Ascending aorta (tissue), 2 donors: ENCODE measurements at places on chromosomes 12 and 14. TPM values are rescaled to one million over a fixed set of nuclear protein-coding genes. Genes with fewer than 3 reads are reported as not detected.
A peak's percentile ranks its signal among the peaks of the same experiment; 100 is the strongest.

Gene SALL2
- total RNA-seq = 18.0 TPM

Gene TAS2R31
- total RNA-seq = not detected

Gene TMBIM6
- total RNA-seq = 188 TPM

Gene CCER1
- not detected for total RNA-seq

Gene EMP1
- 588 TPM for total RNA-seq

Gene KRT3
- not detected for total RNA-seq

Gene ST8SIA1
- 9.7 TPM for total RNA-seq

Gene SLC17A8
- not detected for total RNA-seq

Gene KCNA5
- 39.1 TPM for total RNA-seq

GRCh38 chr12:91988086-91988923 is 157.3 kb downstream of the BTG1 start:
- peak overlapping the region; percentile 76 for H3K27ac ChIP-seq
- no peak for DNase-seq
- peaks cover 8% of the 10 kb centered on the region for H3K4me1 ChIP-seq
- H3K36me3 ChIP-seq = no peaks in the 10 kb centered on the region

DNA sequence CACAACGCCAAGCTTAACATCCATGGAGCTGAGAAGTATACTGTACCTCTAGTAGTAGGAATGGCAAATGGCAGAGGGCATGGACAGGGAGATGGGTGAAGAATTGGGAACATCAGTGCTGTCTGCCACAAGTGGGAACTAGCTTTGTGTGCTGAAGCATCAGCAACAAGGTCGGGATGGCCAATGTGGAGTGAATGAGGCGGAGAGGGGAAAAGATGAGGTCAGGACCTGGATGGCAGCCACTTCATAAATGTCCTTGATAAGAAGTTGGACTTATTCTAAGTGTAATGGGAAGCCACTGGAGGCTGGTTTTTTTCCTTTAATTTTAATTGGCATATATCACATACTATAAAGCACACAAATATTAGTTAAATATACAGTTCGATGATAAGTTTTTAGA is 21.9 kb upstream of the CLMN start:
- no peaks in the 10 kb centered on the region for H3K4me1 ChIP-seq
- no peak overlapping the region for H3K4me3 ChIP-seq
- no peaks in the 10 kb centered on the region for H3K36me3 ChIP-seq
- H3K27ac ChIP-seq = no peak overlapping the region

DNA sequence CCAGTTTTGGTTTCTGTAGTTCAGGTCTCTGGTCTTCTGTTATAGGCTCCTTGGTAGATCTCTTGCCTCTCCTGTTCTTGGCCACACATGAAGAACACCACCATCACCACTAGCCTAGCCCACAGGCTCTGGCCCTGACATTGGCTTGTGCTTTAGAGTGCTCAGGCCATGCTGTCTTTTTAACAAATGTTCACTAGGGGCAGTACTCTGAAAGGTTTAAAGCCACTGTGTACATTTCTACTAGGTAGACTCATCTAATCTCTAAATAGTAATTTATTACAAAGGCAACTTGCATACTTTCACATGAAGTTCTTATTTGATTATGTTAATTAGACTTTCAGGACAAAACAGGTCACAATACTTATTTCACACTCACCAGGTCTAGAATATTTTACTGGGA is 38.3 kb downstream of the PDE6H start:
- H3K27me3 ChIP-seq = no peaks in the 10 kb centered on the region
- H3K4me1 ChIP-seq = no peaks in the 10 kb centered on the region
- no peak overlapping the region for H3K4me3 ChIP-seq
- DNase-seq = no peak

DNA sequence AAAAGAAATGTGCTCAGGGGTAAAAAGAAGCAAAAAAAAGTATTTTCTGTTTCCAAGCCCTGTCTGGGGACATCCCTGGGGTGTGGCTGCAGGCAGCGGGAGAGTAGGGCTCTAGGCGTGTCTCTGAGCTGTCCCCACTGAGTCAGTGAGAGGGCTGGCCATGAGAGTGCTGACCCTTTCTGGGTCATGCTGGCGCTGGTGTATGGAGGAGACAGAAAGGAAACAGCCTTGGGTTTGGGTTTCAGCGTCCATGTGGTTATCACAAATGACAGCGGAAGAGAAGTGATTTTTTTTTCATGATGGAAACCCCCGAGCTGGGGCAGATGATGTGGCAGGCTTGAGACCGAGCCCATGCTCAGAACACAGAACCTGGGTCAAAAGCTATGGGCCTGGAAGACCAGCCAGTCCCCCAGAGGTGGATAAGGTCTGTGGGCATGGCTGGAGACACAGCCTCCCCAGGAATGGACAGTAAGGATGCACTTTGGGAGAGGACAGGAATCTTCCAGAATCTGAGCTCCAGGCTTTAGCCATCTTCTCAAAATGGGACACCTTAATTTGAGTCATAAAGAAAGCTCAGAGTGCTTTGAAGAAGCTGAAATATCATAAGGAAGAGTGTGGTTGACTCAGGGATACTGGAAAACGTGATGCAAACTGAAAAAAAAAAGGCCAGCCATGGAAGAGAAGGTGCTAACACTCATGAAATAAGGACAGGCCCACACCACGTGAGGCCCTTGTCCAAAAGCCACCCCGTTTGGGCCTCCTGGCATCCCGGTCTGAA is 36.2 kb downstream of the SYNE3 start:
- H3K4me1 ChIP-seq = peaks cover 6% of the 10 kb centered on the region
- H3K27ac ChIP-seq = peak overlapping the region; percentile 47
- no peaks in the 10 kb centered on the region for H3K27me3 ChIP-seq
- peaks cover 8% of the 10 kb centered on the region for H3K36me3 ChIP-seq

DNA sequence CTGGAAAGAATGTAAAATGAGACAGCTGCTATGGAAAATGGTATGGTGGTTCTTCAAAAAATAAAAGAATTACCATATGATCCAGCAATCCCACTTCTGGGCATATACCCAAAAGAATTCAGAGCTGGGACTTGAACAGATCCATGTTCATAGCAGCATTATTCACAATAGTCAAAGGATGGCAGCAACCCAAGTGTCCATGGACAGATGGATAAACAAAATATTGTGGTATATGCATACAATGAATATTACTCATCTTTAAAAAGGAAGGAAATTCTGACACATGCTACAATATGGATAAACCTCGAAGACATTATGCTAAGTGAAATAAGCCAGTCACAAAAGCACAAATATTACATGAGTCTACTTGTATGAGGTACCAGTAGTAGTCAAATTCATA is 9.1 kb downstream of the RAB2B start:
- H3K27me3 ChIP-seq = no peaks in the 10 kb centered on the region
- H3K4me3 ChIP-seq = no peak overlapping the region
- no peaks in the 10 kb centered on the region for H3K4me1 ChIP-seq
- H3K27ac ChIP-seq = no peak overlapping the region

DNA sequence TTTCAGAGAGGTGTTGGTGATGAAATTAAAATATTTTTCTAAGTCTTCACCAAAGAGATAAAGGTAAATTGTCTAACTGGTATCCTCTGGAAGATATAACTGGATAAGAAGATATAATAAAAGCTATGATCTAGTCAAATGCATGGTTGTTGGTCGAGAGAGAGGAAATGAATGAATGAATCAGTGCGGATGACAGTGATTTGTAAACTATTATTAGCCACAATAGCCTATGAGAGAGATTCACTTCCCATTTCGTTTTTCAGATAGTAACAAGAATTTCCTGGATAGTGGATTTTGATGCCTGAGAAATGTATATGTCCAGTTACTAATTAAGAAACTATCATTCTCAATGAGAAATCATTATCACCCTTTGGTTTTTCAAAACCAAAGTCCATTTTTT is 63.1 kb downstream of the HEATR5A start:
- DNase-seq = no peak
- peaks cover 22% of the 10 kb centered on the region for H3K36me3 ChIP-seq
- H3K27me3 ChIP-seq = no peaks in the 10 kb centered on the region
- no peak overlapping the region for H3K27ac ChIP-seq
- no peaks in the 10 kb centered on the region for H3K4me1 ChIP-seq

GRCh38 chr12:80087486-80088213 is 11.7 kb upstream of the OTOGL start:
- no peaks in the 10 kb centered on the region for H3K4me1 ChIP-seq
- H3K27me3 ChIP-seq = no peaks in the 10 kb centered on the region
- H3K4me3 ChIP-seq = no peak overlapping the region
- H3K36me3 ChIP-seq = no peaks in the 10 kb centered on the region
- no peak for DNase-seq

DNA sequence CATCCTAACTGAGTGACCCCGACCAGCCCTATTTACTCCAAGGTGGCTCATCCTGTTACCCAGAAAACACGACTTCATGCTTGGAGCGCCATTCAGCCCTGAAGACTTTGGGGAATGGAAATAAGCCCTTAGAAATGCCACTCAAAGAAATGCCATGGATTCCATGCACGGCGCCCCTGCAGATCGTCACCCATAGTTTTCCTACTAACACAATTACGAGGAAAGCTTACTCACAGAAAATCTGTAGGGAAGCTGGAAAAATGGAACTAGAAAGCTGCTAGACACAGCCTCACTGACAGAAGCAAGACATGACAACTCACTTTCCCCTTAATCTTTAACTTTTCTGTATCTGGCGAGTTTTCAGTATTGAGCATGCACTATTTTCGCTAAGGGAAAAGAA is 19.5 kb downstream of the NUAK1 start:
- no peaks in the 10 kb centered on the region for H3K36me3 ChIP-seq
- no peaks in the 10 kb centered on the region for H3K27me3 ChIP-seq
- H3K4me1 ChIP-seq = peaks cover 7% of the 10 kb centered on the region
- peak overlapping the region; percentile 93 for H3K27ac ChIP-seq

- DNase-seq = no peak
- no peaks in the 10 kb centered on the region for H3K36me3 ChIP-seq
- no peak overlapping the region for H3K27ac ChIP-seq
- no peaks in the 10 kb centered on the region for H3K4me1 ChIP-seq
- no peak overlapping the region for H3K4me3 ChIP-seq
These were observed 17.4 kb upstream of the KLRF1 start for GRCh38 chr12:9809866-9810265.

- no peaks in the 10 kb centered on the region for H3K27me3 ChIP-seq
- no peak overlapping the region for H3K4me3 ChIP-seq
- H3K4me1 ChIP-seq = no peaks in the 10 kb centered on the region
- H3K36me3 ChIP-seq = peaks cover 27% of the 10 kb centered on the region
These were observed 21.3 kb downstream of the DCAF4 start for GRCh38 chr14:72947366-72948160.

- peak; percentile 96 for DNase-seq
- H3K4me1 ChIP-seq = peaks cover 23% of the 10 kb centered on the region
- peak overlapping the region; percentile 96 for H3K4me3 ChIP-seq
- no peaks in the 10 kb centered on the region for H3K27me3 ChIP-seq
These were observed 3.0 kb downstream of the LTBP2 start for GRCh38 chr14:74608959-74609611.

- no peaks in the 10 kb centered on the region for H3K36me3 ChIP-seq
- no peak overlapping the region for H3K4me3 ChIP-seq
- H3K27ac ChIP-seq = no peak overlapping the region
- H3K4me1 ChIP-seq = no peaks in the 10 kb centered on the region
- no peaks in the 10 kb centered on the region for H3K27me3 ChIP-seq
These were observed 7.4 kb downstream of the GLIPR1L1 start for GRCh38 chr12:75341873-75342272.

DNA sequence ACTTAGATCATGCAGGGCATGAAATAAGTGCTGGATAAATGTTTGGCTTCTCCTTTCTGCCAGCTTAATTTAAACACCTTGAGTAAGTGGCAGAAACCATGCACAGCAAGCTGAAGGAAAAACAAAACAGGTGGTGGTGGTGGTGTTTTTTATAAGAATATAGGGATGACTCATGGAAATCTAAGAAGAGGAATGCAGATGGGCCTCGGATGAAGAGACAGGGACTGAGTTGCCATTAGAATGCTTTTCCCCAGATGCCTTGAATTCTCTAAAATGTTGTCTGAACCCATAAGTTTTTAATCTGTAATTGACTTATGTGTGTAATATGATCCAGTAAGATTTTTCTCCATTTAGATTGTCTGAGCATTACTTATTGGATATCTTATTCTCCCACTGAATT is 93.1 kb upstream of the ZDHHC17 start:
- H3K27me3 ChIP-seq = no peaks in the 10 kb centered on the region
- no peak overlapping the region for H3K27ac ChIP-seq
- no peaks in the 10 kb centered on the region for H3K36me3 ChIP-seq
- no peaks in the 10 kb centered on the region for H3K4me1 ChIP-seq

DNA sequence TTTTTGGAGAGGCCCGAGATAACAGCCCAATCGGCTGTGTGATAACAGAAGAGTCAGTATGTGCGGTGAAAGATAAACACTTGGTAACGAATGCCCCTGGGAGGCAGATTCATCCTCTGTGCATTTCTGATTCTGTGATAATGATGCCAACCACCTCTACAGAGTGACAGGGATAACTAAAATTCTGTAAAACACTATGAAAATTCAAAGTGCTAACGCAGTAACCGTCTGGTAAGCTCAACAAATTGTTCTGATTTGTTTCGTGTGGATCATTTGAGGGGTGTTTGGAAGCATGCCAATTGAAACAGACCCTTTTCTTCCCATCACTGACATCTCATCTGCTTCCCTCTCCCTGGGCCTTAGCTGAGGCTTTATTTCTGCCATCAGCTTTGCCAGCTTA is 76.3 kb downstream of the ESR2 start:
- no peaks in the 10 kb centered on the region for H3K27me3 ChIP-seq
- no peak overlapping the region for H3K27ac ChIP-seq
- no peak overlapping the region for H3K4me3 ChIP-seq
- peaks cover 96% of the 10 kb centered on the region for H3K36me3 ChIP-seq
- peak; percentile 2 for DNase-seq

GRCh38 chr12:90977224-90977623 is 22.2 kb upstream of the CCER1 start:
- H3K27me3 ChIP-seq = no peaks in the 10 kb centered on the region
- DNase-seq = no peak
- no peak overlapping the region for H3K4me3 ChIP-seq
- no peaks in the 10 kb centered on the region for H3K36me3 ChIP-seq

- peak overlapping the region; percentile 93 for H3K27ac ChIP-seq
- H3K27me3 ChIP-seq = no peaks in the 10 kb centered on the region
- H3K4me3 ChIP-seq = peak overlapping the region; percentile 44
- peaks cover 68% of the 10 kb centered on the region for H3K4me1 ChIP-seq
- DNase-seq = no peak
These were observed 69.9 kb downstream of the RASSF3 start for GRCh38 chr12:64680235-64680634.

DNA sequence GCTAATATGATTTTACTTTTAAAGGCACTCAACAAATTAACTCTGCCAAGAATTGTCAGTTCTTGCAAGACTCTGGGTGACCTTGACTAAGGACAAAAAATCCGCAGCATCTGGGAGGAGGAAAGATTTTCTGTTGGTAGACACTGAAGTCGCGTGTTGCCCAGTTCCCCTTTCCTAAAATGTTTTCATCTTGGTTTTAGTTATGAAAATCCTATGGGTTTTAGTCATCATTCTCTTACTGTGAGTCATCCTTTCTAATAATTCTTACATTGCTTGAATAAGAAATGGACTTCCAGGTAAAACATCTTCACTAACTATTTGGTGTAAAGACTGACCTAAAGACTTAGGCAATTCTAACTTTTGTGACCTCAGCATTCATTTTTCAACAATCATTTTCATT is 9.1 kb downstream of the GSG1 start:
- no peak for DNase-seq
- H3K27me3 ChIP-seq = no peaks in the 10 kb centered on the region
- H3K4me1 ChIP-seq = peaks cover 7% of the 10 kb centered on the region
- no peak overlapping the region for H3K27ac ChIP-seq
- H3K4me3 ChIP-seq = no peak overlapping the region

- no peaks in the 10 kb centered on the region for H3K4me1 ChIP-seq
- H3K4me3 ChIP-seq = no peak overlapping the region
- no peaks in the 10 kb centered on the region for H3K27me3 ChIP-seq
- H3K27ac ChIP-seq = no peak overlapping the region
- no peak for DNase-seq
These were observed 20.5 kb downstream of the IFNG start for GRCh38 chr12:68139001-68139400.
